Uterine smooth muscle cell (primary cell): ENCODE measurements at places on chromosomes 12 and 14. TPM values are rescaled to one million over a fixed set of nuclear protein-coding genes. Genes with fewer than 3 reads are reported as not detected.

The NTF3 gene
- total RNA-seq = 0.12 TPM in 1 of 2 replicates, not detected in the other

The TCL1A gene
- 0.12 TPM in 1 of 2 replicates, not detected in the other for total RNA-seq

The CCDC198 gene
- not detected in 2 replicates for total RNA-seq

The DIO2 gene
- total RNA-seq = 1.00 and 4.3 TPM in 2 replicates

The HPD gene
- total RNA-seq = 0.12 TPM in 1 of 2 replicates, not detected in the other

The OLR1 gene
- total RNA-seq = not detected in 2 replicates

The TBC1D30 gene
- 0.33 and 0.87 TPM in 2 replicates for total RNA-seq

The FBXO21 gene
- total RNA-seq = 67.6 and 76.6 TPM in 2 replicates

The PLEKHD1 gene
- total RNA-seq = under 0.01 TPM in 2 replicates

The ATP5F1B gene
- 483 and 651 TPM in 2 replicates for total RNA-seq

The IGFBP6 gene
- total RNA-seq = 300 and 444 TPM in 2 replicates
